ENCODE measurements at places on chromosomes 2 and 18.
A peak's percentile ranks its signal among the peaks of the same experiment; 100 is the strongest.

DNA sequence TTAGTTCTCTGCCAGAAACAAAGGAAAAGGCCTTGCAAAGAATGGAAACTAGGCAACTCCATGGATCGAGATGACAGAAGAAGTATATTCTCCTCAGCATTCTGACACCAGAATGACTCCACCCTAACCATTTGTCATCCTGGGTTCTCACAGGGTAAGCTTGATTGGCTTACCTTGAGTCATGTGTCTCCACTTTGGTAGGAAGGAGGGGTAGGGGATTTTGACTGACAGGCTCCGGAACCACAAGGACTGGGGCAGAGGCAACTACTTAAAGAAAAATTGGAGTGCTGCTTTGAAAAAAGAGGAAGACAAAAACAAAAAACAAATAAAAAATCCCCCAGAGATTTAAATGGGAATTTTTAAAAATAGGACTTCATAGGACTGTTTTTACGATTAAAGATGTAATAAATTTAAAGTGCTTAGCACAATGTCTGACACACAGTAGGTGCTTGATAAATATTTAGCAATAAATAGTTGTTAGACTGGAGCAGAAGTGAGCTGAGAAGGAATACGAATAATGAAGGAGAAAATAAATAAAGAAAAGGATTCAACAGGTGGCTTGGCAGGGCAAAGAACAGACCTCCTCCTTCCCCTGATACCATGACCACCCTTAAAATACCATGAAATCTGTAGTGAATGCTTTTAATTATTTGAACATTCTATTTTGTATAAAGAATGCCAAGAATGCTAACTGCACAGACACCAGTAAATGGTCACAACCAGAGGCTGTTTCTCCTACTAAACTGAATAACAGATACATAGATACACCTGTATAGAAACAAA is 230.2 kb downstream of the CDCA7 start:
- no peak for DNase-seq

- DNase-seq, result no peak
Measured at GRCh38 chr2:48883661-48884060, 128.1 kb upstream of the LHCGR start.

DNA sequence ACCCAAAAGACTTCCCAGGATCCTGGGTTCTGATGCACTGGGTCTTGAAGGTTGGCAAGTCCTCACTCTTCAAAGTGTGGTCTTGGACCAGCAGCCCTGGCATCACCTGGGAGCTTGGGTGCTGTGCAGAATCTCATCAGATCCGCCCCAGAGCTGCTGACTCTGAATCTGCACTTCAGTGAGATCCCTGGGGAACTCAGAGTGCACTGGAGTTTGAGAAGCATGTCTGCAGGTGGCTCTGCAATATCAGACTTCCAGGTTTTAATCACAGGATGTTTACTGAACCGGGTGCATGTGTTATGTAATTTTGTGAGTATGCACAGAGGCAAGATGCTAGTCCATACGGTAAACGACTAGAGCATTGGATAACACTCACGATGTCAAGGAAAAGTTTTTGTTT is 58.0 kb upstream of the BOD1L2 start:
- DNase-seq, result no peak

GRCh38 chr2:120763508-120763907 is 27.8 kb downstream of the GLI2 start:
- peak; percentile 70 for DNase-seq

DNA sequence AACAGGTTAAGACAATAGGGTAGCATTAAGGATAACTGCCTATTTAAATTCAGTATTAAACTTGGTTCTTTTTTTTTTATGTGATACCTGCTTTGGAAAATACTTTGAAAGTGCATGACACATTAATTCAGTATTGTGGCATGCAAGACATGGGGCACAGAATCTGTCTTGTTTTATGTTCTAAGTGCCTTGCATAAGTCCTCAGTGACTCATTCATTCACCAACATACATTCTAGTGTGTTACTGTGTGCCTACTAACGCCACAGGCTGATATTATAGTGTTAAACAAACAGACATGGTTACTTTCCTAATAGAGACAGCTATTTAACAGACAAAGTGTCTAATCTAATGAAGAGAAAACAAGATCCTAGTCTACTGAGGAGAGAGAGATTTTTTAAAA is 91.7 kb downstream of the GCA start:
- DNase-seq, result no peak

- DNase-seq, result no peak
Measured at GRCh38 chr18:39453356-39453755, 1887.8 kb upstream of the CELF4 start.

GRCh38 chr2:159737292-159737916 is 25.1 kb downstream of the MARCHF7 start:
- DNase-seq, result no peak

- no peak for DNase-seq
Measured at GRCh38 chr18:26562568-26562967, 14.2 kb upstream of the KCTD1 start.

DNA sequence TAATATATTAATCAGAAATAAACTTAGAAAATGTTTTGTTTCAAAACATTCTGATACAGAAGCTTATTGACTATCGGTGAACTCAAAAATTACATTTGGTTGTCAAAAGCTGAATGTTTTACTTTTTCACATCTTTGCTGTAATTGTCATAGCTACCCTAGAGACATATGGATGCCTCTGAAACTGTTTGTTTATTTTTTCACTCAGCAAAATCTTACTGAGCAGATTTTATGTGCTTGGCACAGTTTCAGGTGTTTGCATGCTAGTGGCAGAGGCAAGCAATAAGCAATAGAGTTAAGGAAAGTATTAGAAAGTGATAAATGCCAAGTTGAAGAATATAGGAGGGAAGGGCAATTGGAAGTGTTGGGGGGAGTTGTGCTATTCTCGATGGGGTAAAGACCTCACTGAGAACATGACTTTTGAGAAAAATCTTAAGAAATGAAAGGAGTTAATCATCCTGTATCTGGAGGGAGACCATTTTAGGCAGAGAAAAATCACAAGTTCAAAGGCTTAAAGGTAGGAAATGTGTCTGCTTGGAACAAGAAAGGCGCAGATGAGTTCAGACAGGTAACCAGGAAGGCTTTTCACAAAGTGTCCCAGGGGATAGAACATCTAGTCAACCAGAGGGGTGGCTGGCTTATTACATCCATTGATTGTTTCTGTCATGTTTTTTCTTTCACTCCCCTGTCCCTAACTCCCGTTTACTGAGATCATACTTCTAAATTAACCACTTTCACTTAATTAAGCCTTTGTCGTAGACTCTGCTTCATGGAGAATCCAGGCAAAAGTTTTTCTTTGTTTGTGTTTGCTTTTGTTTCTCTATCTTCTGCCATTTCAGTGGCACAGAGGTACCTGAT is 27.2 kb upstream of the COBLL1 start:
- no peak for DNase-seq

DNA sequence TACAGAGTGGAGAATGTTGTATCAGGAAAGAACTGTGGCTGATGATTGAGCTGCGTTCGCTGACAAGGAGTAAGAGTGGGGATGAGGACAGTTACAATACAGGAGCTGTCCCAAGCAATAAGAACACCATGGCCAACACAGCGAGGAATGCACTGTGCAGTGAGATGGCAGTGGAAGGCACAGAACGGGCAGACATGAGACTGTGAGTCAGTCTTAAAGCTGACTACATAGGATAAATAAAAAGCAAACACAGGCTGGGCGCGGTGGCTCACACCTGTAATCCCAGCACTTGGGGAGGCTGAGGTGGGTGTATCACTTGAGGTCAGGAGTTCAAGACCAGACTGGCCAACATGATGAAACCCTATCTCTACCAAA is 89.8 kb downstream of the CABYR start:
- no peak for DNase-seq

DNA sequence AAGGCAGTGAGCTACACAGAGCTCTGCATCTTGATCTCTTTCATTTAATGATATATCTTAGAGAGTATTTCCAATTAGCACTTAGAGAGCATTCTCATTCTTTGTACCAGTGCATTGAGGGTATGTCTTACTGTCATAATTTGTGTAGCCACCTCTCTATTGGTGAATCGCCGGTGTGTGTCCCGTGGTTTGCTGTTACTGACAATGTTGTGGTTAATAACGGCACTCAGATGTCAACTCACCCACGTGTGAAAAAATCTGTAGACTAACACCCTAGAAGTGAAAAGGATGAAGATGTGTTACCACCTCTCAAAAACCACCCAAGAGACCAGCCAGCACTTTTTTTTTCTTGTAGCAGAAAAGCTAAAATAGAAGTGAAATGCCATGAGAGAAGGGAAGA is 37.1 kb downstream of the TEX51 start:
- DNase-seq, result no peak

DNA sequence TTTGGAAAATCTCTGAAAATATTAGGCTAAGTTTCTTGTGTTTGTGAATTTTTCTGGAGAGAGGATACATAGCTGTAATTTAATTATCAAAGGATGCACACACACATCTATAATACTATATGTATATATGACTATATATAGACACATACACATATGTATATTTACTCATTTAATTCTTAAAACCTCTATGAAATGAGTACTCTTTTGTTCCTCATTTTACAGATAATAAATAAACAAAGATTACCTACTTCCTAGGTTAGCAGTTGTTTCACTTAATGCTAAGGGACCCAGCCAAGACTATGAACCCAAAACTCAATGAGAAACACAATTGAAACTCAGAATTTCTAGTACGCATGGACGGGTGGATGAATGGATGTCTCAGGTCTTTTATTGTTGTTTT is 145.6 kb downstream of the BCL2 start:
- no peak for DNase-seq

GRCh38 chr2:105836840-105837692 is 92.4 kb downstream of the NCK2 start:
- DNase-seq, result no peak

DNA sequence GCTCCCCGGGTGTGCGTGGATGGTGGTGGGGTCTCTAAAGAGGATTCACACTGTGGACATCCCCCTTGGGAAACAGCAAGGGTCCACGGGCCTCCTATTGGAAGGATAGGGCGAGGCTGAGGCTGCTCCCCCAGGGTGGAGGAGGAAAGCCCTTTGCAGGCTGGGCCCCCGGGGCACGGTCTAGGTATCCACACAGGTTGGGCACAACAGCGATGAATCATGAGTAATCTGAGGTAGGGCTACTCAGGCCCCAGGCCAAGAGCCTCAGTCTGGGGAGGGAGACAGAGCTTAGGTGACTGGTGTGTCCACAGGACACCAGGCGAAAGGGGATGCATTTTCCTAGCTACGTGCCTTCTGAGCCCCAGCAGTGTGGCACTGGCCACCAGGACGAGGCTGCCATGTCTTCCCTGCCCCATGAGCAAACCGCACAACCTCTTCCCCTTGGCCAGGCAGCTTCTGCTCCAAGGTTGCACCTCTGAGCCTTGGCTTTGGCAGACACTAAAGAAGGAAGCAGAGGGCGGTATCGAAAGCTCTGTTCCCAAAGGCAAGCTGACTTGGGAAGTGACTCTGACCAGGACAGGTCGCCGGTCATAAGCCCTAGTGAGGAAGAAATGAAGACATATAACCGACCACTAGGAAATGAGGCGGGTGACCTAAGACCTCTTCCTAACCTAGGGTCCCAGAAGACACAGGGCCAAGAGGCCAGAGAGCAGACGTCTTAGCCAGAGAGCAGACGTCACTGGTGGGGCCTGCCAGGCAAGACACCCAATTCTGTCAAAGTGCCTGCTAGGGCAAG is 14.6 kb upstream of the SEMA4C start:
- DNase-seq, result no peak

- DNase-seq, result no peak
Measured at GRCh38 chr2:209817844-209818271, 46.2 kb downstream of the UNC80 start.

GRCh38 chr2:67917332-67918054 is 145.3 kb downstream of the C1D start:
- DNase-seq, result peak; percentile 86

GRCh38 chr18:23859466-23860336 is 154.9 kb upstream of the TTC39C start:
- DNase-seq, result no peak

- peak; percentile 4 for DNase-seq
Measured at GRCh38 chr2:96503637-96504243, 1.4 kb downstream of the NEURL3 start.

DNA sequence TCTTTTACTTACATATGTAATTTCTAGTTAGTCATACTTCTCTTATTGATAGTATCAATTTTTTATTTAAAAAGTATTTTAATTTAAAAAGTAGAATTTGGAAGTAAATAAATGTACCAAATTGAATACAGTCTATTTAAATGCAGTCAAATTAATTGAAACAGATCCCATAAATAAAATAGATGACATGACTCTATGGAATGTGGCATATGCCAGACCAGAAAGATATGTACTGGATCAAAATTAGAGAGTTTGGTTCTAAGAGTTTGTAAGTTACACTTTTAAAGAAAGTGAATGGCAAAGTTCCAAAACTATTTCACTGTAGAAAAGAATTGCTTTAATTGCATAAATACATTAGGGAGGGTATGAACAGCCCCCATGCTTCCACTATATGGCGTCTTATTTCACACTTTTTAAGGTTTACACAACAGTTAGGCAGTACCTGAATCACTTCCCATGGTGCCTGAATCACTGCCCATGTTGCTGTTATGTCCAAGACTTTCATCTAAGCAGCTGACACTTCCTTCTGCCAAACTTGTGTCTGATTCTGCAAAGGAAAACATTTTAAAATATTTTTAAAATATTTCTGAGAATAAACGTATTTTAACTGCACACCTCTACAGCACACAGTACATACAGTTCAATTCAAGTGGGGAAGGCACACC is 25.2 kb downstream of the IFIH1 start:
- DNase-seq, result no peak

DNA sequence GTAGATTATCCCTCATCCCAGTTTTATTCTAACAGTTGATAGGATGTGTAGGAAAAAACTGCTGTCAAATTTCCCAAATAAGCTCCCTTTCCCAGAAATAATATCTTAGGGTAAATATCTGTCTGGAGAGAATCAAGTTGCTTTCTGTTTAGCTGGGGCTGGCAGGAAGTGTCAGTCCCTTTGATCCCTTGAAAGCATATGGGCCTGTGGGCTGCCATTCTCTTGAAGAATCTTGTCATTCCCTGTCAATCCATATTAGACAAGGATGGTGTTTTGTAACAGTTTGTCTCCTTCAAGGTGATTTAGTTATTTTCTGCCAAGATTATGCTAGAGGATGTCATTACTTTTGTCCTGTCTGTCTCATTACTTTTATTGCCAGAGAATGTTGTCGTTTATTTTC is 37.1 kb upstream of the UBE2E3 start:
- no peak for DNase-seq

GRCh38 chr2:32678825-32679224 is 51.0 kb downstream of the TTC27 start:
- no peak for DNase-seq

DNA sequence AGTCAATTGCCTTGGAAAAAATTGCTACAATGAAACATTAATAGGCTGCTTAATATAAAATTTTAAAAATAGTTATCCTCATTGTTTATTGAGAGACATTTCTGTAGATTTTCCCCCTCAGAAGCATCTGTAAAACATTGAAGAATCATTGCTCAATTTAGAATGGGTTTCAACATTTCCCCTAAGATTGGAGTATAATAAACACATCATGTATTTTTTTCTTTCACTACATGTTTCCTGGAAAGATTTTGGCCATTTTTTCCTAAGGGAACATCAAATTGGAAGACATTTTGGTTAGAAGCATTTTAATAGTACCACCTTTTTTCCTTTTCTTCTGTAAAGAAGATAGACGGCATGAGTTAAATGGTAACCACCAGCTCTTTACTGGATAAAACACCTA is 443.2 kb upstream of the SPHKAP start:
- no peak for DNase-seq

GRCh38 chr18:12640881-12641200 is 17.1 kb downstream of the SPIRE1 start:
- no peak for DNase-seq
